ENCODE measurements at places on chromosomes 7 and 10.

DNA sequence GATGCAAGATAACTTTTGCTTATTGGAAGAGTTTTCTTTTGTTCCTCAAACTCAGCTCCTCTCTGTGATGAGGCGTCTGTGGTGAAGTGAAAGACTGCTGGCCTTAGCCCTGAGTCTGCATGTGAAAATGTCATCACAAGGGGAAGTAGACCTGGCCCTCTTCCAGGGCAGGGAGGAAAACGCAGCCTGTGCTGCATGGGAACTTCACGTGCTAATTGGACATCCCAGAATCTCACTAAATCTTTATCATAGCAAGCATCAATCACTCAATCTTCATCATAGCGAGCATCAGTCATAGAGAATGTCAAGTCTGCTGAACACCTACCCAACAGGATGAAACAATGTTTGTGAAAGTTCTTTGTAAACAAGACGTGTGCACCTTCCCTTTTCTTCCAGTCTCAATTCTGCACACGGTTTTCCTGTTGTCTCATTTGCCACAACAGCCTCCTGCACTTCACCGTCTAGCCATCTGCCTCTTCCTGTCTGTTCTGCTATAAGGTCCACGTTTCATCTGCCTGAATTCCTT is 314.6 kb downstream of the FRMD4A start:
- no peak for DNase-seq

DNA sequence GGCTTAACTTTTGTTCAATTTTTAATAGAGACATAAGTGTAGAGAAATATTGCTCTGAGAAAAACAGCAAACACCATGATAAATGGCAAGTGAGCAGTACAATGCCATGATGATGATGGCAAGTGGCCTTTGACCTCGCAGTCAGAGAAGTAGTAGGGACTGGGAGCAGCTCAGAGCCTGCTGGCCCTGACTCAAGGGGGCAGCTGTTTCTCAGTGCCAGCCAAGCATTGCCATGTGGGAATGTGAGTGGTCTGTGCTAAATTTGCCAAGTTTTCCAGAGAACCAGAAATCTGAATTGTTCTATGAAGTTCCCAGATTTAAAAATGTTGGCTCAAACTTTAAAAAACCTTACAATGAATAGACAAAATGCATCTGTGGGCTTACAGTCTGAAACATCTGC is 187.9 kb downstream of the BICC1 start:
- no peak for DNase-seq

DNA sequence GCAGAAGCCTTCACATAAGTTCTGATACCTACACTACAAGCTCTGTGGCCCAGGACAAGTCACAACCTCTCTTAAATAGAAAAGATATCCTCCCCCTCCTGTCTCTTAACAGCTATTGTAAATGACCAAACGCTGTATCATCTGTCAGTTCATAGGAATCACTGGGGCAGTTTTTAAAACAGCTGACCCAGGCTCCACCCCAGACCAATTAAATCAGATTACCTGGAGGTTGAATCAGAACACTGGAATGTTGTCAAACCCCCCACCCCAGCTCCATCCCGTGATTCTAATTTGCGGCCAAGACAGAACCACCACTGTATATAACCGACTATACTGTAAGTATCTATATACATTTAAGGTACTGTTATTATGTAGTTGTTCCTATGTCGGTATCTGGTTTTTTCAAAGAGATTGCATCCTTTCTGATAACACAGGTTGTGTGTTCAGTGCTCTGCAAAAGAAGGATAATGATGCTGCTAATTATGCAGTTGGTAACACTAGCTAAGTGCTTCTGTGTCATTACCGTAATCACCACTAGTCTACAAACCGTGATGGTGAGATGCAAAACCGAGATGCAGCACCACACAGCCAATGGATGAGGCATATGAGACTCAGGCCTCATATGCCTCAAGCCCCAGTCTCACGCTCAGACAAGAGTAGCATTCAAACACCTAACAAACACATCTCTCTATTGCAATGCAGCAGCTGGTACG is 47.4 kb downstream of the TNS3 start:
- DNase-seq = no peak

- DNase-seq = no peak
Observed at GRCh38 chr7:133761443-133761842, 365.7 kb upstream of the LRGUK start.

DNA sequence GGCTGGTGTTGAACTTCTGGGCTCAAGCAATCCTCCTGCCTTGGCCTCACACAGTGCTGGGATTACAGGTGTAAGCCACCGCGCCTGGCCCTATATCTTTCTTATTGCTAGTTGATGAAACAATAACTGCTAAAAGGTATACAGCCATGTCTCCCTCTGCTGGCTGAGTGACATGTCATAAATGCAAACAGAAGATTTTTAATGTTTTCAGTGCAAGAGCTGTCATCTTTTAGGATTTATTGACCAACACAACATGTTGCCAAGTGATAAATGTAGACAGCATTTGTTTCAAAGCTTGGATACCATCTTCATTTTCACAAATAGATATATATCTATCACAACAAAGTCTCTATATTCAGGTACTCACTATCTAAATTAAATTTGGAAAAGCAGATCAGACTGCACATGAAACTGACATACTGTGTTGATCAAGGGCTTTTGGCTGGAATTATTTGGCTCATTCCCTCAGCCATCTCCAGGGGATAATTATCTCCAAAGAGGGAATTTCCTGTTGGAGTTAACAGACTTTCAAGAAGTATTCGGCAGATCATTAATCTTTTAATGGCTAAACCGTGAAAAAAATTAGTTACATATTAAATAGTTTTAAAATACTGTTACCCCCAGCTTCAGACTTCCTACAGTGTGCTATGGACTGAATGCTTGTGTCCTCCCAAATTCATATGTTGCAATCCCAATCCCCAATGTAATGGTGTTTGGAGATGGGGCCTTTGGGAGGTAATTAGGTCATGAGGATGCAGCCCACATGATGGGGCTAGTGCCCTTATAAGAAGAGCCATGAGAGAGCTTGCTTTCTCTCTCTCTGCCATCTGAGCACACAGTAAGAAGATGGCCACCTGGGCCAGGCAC is 41.3 kb upstream of the SRPK2 start:
- DNase-seq = peak; percentile 9

DNA sequence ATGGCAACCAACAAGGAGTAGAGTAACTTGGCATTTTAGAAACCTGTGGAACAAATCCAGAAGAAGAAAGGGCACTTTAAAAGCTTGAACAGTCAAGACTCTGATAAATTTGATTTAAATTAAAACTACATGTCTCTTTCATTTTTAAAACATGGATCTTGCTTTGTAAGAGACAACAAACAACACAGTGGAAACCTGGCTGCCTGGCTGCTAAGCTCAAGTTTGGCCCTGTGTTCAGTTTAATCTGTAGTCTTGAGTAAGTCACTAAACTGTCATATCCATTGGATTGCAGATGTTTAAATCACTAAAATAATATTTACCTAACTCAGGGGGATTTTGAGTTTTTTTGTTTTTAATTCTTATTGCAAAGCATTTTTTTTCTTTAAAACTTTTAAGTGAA is 374.9 kb upstream of the SEMA3D start:
- no peak for DNase-seq

DNA sequence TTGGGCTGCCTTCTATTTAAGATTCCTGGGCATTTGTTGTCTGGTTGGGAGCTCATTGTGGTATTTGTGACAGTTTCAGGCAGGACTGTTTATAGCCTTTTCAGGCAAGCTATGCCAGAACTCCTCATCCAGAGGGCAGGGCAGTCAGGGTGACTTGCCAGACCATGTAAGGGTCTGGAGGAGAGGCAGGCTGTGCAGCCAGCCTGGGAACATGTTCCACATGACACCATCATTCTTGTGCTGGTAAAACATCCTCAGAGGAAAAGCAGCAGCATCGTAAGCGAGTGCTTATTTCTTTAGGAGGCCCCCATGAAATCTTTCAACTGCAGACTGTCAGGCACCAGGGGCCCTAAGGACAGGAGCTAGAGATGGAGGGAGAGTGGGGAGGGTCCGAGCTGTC is 44.0 kb upstream of the SORBS1 start:
- DNase-seq = no peak

GRCh38 chr10:79292026-79292766 is 55.1 kb upstream of the PPIF start:
- no peak for DNase-seq

GRCh38 chr10:11236234-11236633 is 218.6 kb downstream of the CELF2 start:
- DNase-seq = no peak

GRCh38 chr7:29306319-29306991 is 111.9 kb downstream of the CHN2 start:
- DNase-seq = no peak
